ENCODE measurements at places on chromosomes 6 and 20.
A peak's percentile ranks its signal among the peaks of the same experiment; 100 is the strongest.

DNA sequence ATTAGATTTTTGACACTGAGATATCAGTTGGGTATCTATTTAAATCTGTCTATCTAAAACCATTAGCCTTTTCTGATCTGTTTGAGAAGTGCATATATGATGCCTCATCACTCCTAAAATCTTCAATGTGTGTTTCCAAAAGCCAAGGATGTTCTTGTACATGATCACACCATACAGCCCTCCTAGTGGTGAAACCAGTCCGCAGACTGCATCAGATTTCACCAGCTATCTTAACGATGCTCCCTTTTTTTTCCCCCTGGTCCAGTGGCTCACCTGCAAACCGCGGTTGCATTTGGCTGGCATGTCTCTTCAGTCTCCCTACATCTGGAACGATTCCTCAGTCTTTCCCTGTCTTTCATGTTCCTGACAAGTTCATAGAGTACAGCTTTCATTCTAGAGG lies 4.0 kb downstream of the KIZ start:
- no peak for DNase-seq

DNA sequence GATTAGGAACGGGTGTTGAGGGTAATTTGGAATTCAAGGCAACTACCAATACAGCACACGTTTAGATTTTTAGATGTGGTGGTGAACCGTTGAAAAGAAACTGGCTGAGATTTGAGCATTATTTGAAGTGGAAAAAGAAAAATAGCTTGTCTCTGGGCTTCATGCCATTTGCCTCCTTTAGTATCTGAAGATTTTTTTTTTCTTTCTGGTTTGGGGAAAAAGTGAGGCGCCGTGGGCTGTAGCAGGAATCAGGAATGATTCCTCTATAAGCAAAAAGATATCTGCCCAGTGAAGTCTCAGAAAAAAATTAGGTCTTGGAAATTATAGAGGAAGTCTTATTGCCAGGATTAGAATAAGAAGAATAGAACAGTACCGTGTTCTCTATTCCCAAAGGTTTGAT lies 88.5 kb downstream of the RPS12 start:
- DNase-seq = no peak

DNA sequence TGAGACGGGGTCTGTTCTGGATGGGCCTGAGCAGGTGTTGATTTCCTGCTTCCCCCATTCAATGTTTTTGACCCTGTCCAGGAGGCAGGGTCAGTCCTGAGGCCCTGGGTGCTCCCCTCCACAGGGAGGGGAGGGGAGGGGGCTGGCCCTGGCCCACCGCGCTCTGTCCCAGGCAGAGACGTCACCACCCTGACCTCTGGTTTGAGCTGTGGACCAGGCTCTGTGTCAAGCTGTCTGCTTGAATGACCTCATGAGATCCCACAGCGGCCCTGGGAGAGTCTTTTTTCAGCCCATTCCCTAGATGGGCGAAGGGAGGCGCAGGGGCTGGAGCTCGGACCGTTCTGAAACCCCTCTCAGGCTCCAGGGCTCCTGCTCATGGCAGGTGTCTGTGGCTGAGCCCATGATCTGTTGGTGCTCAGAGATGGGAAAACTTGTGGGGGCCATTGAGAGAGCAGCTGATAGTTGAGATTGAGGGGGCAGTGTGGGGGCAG lies 8.9 kb upstream of the LKAAEAR1 start:
- no peak for DNase-seq

DNA sequence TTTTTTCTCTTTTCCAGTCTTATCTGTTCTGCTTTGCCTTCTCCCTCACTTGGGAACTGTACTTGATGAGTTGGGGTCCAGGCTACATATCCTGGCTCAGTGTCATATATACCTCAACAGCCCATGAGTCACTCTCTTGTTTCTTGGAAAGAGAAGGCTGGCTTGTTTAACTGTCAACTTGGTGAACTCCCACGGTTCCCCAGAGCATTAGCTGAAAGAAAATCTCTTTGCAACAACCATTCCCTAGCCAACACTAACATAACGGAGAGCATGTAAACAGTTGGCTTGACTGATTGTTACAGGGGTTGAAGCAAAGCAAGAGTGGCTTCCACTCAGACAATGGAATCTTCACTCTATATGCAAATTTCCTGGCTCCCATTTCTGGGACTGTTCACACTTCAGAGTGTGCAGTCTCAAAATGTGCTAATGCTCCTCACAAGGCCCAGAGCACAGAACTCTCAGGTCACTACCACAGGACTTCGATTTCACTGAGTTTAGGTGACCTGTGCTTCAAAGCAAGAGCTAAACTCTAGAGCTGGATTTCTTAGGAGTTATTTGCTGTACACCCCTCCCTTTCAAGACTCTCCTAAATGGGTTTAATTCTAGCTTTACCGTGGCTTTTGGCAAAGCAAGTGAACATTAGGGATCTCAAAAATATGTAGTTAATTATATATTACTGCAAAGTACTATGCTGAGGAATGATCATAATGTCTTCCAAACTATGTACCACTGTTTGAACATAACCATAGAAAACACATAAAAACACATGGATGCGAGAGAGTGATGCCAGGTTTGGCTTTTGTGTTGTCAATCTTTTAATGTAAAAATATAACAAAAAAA lies 609.8 kb downstream of the RFPL4B start:
- DNase-seq = peak; percentile 69

- no peak for DNase-seq
Observed at GRCh38 chr20:22946596-22946995, 88.5 kb upstream of the SSTR4 start.

DNA sequence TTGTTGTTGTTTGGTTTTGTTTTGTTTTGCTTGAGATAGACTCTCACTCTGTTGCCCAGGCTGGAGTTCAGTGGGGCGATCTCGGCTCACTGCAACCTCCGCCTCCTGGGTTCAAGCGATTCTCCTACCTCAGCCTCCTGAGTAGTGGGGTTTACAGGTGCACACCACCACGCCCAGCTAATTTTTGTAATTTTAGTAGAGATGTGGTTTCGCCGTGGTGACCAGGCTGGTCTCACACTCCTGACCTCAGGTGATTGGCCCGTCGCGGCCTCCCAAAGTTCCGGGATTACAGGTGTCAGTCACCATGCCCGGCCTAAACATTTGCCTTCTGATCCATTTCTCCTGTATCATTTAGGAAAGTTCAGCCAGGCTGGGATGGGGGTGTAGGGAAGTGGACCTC lies 17.7 kb downstream of the DUSP22 start:
- no peak for DNase-seq

- DNase-seq = no peak
Observed at GRCh38 chr6:156852147-156852857, 75.1 kb downstream of the ARID1B start.

DNA sequence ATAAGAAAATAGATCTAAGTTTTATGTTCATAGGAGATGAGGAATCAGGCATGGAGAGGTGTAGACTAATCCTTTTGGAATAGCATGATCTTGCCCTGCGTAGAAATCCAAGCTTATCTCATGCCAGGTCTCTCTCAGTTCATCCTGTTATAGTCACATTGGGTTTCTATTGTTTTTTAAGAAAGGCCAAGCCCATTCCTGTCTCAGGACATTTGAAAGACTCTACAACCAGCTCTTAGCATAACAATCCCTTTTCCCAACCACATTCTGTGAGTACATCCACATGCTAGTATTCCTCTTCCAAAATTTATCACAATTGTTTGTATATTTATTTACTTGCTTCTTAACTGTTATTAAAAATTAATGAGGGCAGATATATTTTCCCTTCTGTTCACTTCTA lies 130.3 kb downstream of the MMUT start:
- no peak for DNase-seq

DNA sequence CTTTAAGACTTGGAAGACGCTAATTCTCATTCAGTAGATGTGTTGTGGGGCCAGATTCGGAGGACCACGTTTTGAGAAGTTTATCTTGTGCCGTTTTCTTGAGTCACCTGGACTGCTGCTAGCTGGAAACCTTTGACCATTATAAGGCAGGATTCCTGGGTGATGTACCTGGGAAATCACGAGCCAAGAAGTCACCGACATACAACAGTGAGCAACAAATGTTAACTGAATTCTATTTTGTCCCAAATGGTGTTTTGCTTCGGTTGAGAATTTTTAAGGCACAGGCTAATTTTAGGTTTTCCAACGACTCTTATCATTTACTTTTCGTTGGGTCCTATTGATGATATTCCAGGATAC lies 93.4 kb upstream of the BTN3A2 start:
- no peak for DNase-seq

DNA sequence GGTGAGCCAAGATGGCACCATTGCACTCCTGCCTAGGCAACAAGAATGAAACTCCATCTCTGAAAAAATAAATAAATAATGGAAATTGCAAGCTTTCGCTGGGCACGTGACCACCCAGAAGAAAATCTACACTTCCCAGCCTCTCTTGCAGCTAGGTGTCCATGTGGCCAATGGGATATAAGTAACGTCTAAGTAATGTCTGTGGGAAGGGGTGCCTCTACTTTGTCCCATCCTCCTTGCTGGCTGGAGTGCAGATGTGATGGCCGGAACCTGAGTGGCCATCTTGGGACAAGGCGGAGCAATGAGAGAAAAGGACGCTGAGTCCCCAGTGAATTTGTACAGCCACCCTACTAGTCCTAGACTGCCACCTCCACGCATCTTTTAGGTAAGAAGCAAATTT lies 99.8 kb upstream of the PTPN1 start:
- no peak for DNase-seq

- no peak for DNase-seq
Observed at GRCh38 chr6:111724039-111724438, 118.4 kb upstream of the TRAF3IP2 start.

DNA sequence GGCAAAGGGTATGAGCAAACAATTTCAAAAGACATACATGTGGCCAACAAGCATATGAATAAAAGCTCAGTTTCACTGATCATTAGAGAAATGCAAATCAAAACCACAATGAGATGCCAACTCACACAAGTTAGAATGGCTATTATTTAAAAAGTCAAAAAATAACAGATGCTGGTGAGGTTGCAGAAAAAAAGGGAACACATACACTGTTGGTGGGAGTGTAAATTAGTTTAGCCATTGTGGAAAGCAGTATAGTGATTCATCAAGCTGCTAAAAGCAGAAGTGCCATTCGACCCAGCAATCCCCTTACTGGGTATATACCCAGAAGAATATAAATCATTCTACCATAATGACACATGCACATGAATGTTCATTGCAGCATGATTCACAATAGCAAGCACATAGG lies 6.7 kb upstream of the KHDC1L start:
- DNase-seq = no peak

DNA sequence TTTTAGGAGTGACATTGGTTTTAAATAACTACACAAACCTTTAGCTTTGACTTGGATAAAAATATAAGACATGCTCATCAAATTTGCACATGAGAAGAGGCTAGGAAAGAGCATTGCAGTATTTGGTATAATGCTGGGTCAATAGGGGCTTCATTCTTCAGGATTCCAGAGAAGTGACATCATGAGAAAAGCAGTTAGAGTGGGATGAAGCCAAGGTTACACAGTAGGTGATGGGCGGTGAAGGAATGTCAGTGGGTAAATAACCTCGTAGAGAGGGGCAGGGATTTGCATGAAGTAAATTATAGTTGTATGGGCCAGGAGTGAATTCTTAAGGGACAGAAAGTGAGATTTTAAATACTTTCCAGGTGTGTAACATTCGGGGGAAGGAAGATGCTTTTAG lies 216.2 kb downstream of the RFPL4B start:
- no peak for DNase-seq

- no peak for DNase-seq
Observed at GRCh38 chr20:60066438-60066823, 108.2 kb downstream of the CDH26 start.

DNA sequence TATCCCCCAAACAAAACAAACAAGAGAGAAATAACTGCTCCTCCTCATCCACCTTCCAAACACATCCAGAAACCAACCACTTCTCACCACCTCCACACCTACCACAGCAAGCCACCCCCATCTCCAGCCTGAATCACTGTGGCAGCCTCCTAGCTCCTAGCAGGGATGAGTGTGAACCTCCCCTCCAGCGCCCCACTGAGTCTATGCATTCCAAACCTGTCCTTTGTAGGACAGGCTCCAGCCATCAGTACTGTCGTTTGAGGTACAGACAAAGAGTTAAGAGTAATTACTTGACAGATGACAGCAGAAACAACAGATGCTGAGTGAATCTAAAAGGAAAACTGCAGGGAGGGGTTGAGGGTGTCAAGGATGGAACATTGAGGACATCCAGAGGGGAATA lies 2.4 kb downstream of the METTL24 start:
- no peak for DNase-seq

GRCh38 chr6:88179692-88180091 lies 13.5 kb upstream of the CNR1 start:
- no peak for DNase-seq

DNA sequence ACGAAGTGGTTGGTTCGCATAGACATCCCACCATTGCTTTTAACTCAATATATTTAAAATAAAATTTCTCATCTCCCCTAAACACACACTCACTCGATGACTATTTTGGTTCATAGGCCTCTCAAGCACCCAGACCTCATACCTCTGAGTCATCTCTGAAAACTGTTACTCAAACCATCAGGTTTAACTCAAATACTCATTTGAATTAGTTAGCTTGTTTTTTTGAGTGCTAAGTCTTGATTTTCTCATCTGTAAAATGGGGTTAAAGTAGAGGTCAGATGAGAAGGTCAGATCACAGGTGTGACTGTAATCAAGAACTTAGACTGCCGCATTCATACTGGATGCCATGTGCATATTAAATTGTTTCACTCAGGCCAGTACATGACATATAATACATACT lies 243.9 kb upstream of the TENT5A start:
- no peak for DNase-seq

- no peak for DNase-seq
Observed at GRCh38 chr6:3535033-3535775, 78.4 kb upstream of the SLC22A23 start.

GRCh38 chr20:7379621-7380220 lies 560.5 kb downstream of the HAO1 start:
- DNase-seq = no peak

GRCh38 chr6:138454981-138455706 lies 44.1 kb downstream of the NHSL1 start:
- DNase-seq = no peak

GRCh38 chr6:110646951-110647910 lies 168.0 kb downstream of the CDK19 start:
- DNase-seq = no peak

DNA sequence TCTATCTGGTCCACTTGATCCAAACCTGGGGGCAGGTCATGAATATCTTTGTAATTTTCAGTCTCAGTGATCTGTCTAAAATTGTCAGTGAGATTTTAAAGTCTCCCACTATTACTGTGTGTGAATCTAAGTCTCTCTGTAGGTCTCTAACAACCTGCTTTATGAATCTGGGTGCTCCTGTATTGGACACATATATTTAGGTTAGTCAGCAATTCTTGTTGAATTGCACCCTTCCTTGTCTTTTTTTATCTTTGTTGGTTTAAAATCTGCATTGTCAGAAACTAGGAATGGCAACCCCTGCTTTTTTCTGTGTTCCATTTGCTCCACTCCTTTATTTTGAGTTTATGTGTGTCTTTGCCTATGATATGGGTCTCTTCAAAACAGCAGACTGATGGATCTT lies 140.7 kb downstream of the ASCC3 start:
- DNase-seq = no peak

- no peak for DNase-seq
Observed at GRCh38 chr6:15824811-15825210, 162.0 kb upstream of the DTNBP1 start.
